ENCODE measurements at places on chromosomes 12 and 14.

DNA sequence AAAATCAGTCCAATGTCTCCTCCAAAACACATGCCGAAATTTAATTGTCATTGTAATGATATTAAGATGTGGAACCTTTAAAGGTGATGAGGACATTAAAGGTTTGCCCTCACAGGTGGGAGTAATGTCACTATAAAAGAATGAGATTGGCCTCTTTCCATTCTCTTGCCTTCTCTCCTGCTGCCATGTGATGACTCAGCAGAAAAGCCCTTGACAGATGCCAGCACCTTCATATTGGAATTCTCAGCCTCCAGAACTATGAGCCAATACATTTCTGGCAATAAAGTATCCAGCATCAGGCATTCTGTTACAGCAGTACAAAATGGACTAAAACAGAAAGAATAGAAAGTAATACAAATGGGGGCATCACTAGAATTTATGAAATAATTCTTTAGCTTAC lies 609.7 kb downstream of the SLC16A7 start:
- no peak for DNase-seq

- no peak for DNase-seq
These were observed 110.2 kb downstream of the VCPKMT start for GRCh38 chr14:50006141-50006540.

DNA sequence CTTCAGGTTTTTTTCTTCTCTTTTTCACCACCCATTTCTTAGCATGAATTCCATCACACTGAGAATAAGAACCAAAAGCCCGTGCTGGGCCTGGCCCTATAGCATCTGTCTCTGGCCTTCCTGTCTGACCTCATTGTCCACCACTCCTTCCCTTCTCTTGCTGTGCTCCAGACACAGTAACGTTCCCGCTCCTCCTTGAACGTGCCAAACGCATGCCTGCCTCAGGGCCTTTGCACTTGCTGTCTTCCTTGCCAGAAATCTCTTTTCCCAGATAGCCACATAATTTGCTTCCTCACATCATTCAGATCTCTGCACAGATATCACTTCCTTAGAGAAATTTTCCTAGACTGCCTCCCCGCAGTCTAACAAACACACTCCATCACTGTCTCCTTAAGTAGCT lies 119.6 kb upstream of the CPSF6 start:
- no peak for DNase-seq

- DNase-seq: no peak
These were observed 3.9 kb downstream of the DTX1 start for GRCh38 chr12:113060336-113060960.

DNA sequence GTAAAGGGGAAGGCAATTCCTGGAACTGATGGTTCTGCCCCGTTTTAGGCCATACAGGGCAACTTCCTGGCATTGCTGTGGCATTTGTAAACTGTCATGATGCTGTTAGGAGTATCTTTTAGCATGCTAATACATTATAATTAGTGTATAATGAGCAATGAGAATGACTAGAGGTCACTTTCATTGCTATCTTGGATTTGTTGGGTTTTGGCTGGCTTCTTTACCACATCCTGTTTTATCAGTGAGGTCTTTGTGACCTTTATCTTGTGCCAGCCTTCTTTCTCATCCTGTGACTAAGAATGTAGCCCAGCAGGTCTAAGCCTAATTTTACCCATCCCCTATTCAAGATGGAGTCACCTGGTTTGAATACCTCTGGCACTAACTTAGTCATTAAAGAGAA lies 51.2 kb downstream of the TESPA1 start:
- no peak for DNase-seq

GRCh38 chr14:51868405-51868804 lies 8.0 kb downstream of the GNG2 start:
- no peak for DNase-seq

- DNase-seq: no peak
These were observed 672.4 kb upstream of the FLRT2 start for GRCh38 chr14:84857571-84857970.
